Cardiac septum (tissue), 1 donor: ENCODE measurements at places on chromosomes 3 and 15. TPM values are rescaled to one million over a fixed set of nuclear protein-coding genes. Genes with fewer than 3 reads are reported as not detected.

COPS2 gene
- total RNA-seq, result 71.6 TPM

IL17RE gene
- 1.1 TPM for total RNA-seq

LRRIQ4 gene
- total RNA-seq, result not detected

LSAMP gene
- total RNA-seq, result 0.48 TPM

PLS1 gene
- 0.81 TPM for total RNA-seq

FGF12 gene
- 45.1 TPM for total RNA-seq

CASR gene
- total RNA-seq, result not detected

FAN1 gene
- 15.9 TPM for total RNA-seq

CLCN2 gene
- total RNA-seq, result 3.1 TPM

ANKDD1A gene
- 1.4 TPM for total RNA-seq

NPAP1 gene
- not detected for total RNA-seq

GOLGA8A gene
- total RNA-seq, result 26.7 TPM

RHOV gene
- total RNA-seq, result 0.13 TPM

SLC12A1 gene
- not detected for total RNA-seq

BFSP2 gene
- total RNA-seq, result not detected

CHRNB4 gene
- total RNA-seq, result not detected

SLC12A8 gene
- 0.51 TPM for total RNA-seq

SCG3 gene
- not detected for total RNA-seq

MYZAP gene
- total RNA-seq, result 658 TPM

ANKUB1 gene
- total RNA-seq, result not detected

APEH gene
- total RNA-seq, result 81.4 TPM

NANOGP8 gene
- not detected for total RNA-seq

LARP6 gene
- 37.8 TPM for total RNA-seq

P2RY14 gene
- 1.6 TPM for total RNA-seq

MORC1 gene
- not detected for total RNA-seq

IQCF5 gene
- not detected for total RNA-seq

CMTM7 gene
- 4.0 TPM for total RNA-seq

PP2D1 gene
- total RNA-seq, result not detected

ARHGEF26 gene
- 2.9 TPM for total RNA-seq

CA12 gene
- 0.11 TPM for total RNA-seq

MESP1 gene
- 0.86 TPM for total RNA-seq

PIAS1 gene
- 29.4 TPM for total RNA-seq

CLDN18 gene
- not detected for total RNA-seq

WDR93 gene
- not detected for total RNA-seq

FGD5 gene
- 15.6 TPM for total RNA-seq
